Activated CD4-positive, alpha-beta T cell treated with anti-CD3 and anti-CD28 coated beads, Interleukin-2, amount 50 U/mL, for 48 hours (primary cell): ENCODE measurements at places on chromosomes 7 and 10.
A peak's percentile ranks its signal among the peaks of the same experiment; 100 is the strongest.

DNA sequence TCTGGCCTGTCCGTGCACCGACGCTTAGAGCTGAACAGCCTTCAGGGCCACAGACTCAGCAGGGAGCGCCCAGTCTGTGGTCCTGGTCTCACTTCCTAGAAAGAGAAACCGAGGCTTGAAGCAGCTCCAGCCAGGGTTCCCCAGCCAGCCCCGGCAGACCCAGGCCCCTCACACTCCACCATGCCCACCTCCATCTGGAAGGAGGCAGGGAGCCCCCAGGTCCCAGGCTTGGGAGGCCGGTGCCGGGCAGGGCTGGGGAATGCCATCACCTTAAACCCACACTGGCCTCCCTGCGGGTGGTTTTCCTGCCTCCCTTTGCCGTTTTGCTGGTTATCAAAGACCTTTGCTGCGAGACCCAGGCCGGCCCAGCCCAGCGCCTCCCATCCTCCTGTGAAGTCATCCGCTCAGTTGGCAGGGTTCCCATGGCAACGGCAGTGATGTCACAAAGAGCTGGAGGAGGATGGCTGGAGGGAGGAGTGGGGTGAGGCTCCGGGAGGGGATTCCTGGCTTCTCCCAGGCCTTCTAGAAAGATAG is 24.0 kb downstream of the ELFN1 start:
- no peak for DNase-seq

DNA sequence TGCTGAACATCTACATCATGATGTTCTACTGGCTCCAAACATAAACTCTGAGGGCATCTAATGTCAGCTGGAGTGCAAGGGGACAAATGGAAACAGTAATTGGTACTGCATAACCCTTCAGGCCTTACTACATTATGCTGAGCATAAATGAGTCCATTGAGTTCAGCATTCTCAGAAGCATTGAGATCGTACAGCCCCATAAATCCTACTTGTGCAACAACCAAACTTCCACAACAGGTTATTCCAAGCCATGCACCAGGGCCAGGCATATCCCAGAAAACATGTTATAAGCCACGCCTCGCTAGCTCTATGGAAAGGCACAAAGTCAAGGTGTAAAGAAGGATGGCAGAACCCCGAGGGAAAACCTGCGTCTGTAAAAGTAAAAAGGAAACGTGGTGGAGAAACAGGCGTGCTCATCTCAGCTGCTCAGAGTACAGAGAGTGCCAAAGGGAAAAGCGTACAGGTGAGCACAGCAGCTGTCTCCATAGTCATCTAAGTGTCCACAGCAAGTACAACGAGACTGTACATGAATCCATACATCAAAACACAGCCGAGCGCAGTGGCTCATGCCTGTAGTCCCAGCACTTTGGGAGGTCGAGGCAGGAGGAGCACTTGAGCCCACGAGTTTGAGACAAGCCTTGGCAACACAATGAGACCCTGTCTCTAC is 124.6 kb downstream of the PARD3 start:
- no peak for DNase-seq

DNA sequence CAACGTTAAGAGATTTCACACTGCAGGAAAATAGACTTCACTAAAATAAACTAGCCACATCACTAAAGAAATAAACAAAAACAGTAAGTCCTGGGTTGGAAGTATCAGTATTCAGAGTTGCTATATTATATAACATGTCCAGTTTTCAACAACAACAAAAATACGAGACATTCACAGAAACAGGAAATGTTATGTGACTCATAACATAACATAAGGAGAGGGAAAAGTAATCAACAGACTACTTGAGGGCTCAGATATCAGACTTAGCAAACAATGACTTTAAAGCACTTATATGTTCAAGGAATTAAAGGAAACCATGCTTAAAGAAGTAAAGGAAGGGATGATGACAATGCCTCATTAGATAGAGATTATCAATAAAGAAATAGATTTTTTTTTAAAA is 73.5 kb upstream of the MKLN1 start:
- DNase-seq = no peak

DNA sequence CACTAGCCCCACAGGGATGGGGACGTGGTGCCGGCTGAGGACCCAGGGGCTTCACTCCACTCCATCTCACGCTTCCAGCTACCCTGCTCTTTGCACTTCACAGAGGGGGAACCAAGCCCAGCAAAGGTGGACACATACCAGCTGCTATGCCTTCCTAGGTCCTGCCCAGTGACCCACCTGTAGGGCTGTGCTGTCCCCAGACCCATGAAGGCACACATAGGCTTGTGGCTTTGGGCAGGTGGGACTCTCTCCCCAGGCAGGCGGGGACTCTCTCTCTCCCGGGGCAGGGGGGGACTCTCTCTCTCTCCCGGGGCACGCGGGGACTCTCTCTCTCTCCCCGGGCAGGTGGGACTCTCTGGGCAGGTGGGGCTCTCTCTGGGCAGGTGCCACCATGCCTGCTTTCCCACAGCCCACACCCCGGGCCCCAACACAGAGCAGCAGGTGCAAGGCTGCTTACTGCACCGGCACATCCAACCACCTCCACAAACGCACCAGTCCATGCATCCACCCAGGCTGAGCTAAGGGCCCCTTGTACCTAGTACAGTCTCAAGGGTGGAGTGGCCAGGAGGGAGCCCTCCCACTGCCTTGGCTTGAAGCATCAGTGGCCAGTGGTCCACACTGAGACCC is 13.8 kb upstream of the GPR146 start:
- DNase-seq = no peak

- peak; percentile 41 for DNase-seq
These were observed 18.6 kb downstream of the RABGEF1 start for GRCh38 chr7:66758950-66759628.

GRCh38 chr7:23628370-23628769 is 31.2 kb downstream of the CCDC126 start:
- DNase-seq = no peak

DNA sequence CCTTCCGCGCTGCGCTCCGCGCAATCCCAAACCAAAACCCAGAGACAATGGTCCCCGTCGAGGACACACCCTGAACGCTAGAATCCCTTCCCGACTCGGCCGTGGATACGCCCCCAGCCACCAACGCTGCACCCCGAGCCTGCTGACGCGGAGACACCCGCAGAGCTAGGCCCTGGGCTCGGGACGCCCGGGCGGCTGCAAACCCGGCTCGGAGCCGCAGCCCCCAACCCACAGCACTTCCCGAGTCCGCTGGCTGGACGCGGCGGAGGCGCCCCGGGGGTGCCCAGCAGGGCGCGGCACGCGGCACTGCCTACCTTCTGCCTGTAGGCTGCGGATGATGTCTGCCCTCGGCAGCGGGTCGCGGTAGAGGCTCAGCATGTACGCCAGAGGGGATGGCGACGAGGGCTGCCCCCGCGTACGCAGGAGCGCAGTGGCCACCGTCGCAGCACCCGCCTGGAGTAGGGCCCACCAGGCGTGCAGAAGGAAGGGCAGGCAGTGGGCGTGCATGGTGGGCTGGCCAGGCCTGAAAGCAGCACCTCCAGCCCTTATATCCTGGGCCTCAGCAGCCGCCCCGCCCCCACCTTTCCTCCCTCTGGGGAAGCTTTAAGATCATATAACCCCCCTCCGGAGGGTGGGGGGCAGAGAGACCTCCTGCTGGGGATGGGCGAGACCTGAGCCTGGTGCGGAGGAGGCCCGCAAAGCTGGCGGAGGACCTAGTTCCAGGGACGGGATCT is at the start of gene NODAL:
Gene NODAL (minus strand): TSS at position 521 of the 734 bp plus-strand sequence. CDS start 14 bp downstream, at position 507.
- DNase-seq = no peak

- no peak for DNase-seq
These were observed 91.1 kb downstream of the AHCYL2 start for GRCh38 chr7:129315960-129316359.

DNA sequence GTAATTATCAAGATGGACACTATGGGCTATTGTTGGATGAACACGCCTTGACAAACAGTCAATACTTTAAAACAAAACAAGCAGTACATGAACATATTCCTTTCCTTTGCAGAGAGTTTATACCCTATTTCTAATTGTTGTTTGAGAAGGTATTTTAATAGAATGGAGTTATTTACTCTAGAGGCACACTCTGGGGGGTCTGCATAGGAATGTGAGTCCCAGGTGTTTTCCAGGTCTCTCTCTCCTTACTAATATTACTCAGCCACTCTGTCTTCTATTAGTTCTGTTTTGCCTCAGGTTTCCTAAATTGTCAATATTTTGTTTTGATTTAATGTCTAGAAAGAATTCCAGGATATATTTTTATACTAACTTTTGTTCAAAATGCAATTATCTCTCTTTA is 1091.4 kb downstream of the CNTNAP2 start:
- no peak for DNase-seq

DNA sequence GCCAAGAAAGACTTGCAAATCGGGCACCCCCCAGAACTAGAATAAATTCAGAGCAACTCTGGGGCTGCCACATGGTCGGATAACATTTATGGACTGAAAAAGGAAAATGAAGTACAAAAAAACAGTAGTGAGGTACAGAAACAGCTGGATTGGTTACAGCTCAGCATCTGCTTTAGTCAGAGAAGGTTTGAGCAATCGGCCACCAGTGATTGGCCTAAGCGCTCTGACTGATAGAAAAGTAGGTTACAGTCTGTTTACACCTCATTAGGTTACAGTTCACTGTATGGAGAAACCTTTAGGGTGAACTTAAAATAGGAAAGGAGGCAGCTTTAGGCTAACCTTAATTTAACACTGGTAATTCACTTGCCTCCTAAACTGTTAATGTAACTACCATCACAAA is 102.0 kb upstream of the DKK1 start:
- DNase-seq = no peak

DNA sequence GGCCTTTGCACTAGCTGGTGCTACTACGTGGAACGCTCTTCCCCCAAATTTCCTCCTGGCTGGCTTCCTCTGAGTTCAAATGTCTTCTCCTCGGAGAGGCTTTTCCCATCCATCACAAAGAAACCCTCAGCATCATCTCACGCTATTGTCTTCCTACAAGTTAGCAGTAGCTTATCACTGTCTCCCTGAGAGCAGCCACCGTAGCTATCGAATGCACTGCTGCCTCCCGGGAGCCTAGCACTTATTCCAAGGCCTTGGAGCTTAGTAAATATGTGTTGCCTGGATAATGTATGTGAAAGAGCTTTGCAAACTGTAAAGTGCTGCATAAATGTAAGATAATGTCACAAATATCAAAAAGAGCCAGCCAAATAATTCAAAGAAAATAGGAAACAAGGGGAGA is 124.4 kb downstream of the KCNMA1 start:
- no peak for DNase-seq
